CD4-positive, alpha-beta T cell treated with Interferon alpha-2 for 1 hour (primary cell): ENCODE measurements at places on chromosomes 3 and 15.

GRCh38 chr3:177795859-177796258, 598.6 kb upstream of the TBL1XR1 start:
- DNase-seq: no peak

- no peak for DNase-seq
Measured at GRCh38 chr3:98890965-98891910, 10.3 kb downstream of the DCBLD2 start.

DNA sequence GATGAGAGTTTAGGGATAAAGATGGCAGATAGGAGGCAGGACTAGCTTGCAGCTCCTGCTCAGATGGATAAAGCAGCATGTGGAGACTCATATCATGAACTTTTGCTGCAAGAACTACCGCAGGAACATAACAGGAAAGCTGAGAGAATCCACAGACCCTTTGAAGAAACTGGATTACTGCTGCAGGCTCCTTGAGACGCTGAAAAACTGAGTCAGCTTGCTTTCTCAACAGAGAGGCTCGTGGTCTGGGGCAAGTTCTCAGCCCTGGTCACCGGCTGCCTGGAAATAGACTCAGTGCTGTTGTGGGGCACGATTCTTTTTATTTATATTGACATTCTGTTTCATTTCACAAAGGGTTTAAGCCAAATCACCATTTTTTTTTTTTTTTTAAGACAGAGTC, 28.8 kb upstream of the TRIM59 start:
- no peak for DNase-seq

DNA sequence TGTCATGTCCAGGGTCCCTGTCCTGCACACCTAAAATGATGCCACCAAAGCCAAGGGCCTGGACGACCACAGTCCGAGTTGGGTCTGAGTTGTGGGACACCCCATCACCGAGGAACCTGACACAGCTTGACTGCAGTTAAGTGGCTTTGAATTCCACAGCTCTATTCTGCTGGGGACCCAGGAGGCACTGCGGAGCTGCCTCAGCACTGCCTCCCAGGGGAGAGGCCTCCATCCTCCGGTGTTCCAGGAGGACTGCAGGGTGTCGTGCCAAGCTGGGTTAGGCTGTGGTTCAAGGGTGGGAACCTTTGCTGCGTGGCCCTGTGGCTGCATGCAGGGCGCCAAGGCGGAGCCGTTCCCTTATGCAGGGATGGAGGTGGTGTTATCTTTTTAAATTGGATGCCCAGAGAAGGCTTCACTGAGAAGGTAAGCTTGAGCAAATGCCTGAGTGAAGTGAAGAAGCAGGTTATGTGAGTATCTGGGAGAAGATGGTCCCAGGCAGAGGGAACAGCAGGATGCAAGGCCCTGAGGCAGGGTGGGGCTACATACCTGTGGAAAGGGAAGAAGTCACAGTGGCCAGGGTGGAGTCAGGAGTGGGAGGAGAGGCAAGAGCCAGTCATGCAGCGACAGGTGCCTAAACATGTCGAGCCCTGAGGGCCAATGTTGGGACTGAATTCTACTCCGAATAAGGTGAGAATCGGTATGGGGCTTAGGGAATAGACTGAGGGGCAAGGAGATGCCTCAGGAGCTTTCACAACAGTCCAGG, 144.8 kb downstream of the TPRA1 start:
- DNase-seq: no peak

DNA sequence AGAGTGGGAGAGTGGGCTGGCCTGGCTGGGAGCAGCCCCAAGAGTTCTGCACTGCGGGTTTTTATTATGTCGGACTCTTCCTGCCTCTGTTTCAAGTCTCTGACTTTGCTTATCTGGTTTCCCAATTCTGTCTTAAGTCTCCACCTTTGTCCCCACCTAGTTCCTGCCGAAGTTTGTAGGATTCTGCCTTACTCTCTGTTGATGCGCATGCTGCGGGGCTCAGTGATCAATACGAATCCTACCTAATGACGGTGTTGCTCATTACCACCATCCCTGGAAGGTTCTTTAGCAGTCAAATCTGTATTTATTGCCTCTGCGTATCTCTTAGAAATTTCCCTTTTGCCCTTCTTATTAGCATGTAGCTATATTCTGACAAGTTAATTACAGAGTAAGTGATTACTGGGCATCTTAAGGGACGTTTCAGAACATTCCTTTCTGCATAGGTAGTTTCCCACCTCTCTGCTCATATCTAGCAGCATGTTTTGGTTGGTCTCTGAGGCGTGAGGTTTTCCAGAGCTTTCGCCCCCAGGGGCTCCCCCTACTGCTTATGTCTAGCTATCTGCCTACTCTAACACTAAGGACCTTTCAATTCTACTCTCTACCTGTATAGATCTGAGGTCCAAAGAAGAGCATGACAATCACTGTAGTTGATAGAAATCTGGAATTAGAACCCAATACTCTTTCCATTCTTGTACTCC, 236.0 kb upstream of the EIF1B start:
- DNase-seq: no peak

DNA sequence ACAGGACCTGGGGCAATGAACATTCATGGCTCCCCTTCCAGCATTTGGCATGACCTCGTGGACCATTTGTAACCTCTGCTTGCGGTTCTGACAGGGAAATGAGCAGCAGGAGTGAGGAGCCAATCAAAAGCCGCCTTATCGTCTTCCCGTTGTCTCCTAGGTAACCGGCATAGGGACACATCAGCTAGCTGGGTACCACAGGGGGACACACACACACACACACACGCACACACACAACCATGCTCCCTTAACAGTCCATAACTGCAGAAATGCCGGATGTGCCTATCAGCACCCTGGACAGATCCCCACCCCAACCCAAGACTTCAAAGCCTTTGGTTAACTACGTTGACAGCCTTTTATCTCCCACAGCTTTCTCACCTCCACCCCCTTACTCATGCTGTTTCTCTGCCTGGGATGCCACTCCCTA, 53.4 kb upstream of the CCDC174 start:
- DNase-seq: peak; percentile 39

DNA sequence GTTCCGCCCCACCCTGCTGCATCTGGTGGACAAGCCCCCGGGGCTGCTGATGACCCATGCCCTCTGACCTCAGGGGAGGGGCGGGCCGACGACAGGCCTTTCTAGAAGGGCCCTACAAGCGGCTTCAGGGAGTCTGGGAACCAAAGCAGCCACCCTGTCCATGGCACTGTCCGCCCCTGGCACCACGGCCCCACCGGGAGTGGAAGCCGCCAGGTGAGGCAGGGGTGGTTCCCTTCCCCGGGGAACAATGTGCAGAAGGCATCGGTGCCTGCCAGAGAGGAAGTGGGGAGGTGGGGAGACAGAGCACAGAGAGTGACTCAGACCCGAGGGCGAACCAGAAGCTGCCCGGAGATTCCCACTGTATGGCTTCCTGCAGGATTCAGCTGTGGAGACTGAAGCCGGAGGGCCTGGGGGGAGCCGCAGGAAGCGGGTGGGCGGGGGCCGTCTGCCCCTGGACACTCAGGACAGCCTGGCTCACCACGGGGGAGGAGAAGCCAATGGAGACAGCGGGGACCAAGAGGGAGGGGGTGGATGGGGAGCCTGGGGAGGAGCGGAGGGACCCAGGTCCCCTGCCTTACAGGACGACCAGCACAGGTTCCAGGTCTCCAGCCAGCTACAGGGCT, 134.0 kb downstream of the TPRA1 start:
- DNase-seq: no peak

GRCh38 chr3:40713795-40714194, 189.0 kb downstream of the ZNF621 start:
- peak; percentile 8 for DNase-seq

DNA sequence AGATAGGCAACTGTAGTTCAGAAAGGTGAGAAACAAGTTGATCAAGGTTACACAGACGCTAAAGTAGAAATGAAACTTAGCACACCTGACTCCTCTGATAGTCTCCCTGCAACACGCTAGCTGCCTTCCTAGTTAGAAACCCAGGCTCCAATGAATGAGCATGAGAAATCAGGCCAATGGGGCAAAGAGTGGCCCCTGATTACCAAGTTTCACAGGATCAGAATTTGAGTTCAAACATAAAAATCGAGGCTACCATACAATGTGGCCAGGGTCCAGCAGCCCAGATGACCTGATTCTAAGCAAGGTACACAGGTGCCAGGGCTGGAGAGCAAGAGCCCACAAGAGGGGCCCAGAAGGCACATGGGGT, 7.7 kb downstream of the PLD1 start:
- DNase-seq: no peak

- DNase-seq: no peak
Measured at GRCh38 chr3:134711284-134711683, 60.5 kb upstream of the KY start.

- no peak for DNase-seq
Measured at GRCh38 chr3:101996832-101997231, 147.5 kb downstream of the NFKBIZ start.

DNA sequence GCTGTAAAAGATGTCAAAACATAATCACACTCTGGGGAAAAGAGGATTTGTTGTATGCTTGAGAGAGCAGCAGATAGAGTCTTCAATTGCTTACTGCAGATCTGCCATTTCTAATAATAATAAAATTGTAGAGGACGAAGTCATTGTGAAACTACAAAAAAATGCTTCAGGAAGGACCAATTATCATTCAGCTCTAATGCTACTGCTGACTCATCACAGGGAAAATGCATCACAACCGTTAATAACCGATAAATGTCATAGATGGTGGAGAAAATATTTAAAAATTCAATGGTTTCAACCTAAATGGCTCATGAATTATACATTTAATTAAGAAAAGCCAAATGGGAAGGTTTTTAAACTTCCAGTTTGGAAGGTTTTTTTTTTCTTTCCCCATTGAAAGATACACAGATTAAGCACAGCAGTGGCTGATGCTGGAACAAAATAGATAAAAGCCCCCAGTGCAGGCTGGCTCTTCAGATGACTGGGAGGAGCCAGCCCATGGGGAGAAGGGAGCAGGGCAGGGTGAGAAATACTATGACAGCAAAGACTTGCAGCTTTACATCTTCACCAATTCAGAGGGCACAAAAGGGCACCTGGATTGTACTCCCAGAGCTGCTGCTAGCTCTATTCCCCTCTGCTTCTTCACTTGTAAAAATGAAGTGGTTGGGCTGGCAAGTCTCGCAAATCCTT, 196.1 kb downstream of the CNTN6 start:
- no peak for DNase-seq

DNA sequence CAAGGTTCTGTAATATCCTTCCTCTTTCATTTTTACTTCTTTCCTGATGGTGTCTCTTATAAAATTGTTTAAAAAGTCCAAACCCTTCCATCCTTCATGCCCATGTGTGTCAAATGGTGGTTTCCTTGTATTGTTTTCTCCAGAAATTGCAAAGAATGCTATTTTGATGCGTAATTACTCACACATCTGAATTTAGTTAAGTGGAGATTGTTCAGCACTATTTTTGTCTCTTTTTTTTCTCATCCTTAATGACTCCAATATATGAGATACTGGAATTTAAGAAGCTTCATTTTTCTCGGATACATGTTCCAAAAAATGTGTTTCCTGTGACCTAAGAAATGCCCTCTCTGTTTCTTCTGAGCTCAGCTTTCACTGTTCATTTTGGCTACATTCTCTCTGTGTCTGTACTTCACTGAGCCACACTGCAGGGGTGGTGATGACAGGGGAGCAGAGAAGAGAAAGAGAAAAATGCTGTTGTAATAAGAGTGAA, 799.8 kb downstream of the DIPK2A start:
- DNase-seq: no peak

DNA sequence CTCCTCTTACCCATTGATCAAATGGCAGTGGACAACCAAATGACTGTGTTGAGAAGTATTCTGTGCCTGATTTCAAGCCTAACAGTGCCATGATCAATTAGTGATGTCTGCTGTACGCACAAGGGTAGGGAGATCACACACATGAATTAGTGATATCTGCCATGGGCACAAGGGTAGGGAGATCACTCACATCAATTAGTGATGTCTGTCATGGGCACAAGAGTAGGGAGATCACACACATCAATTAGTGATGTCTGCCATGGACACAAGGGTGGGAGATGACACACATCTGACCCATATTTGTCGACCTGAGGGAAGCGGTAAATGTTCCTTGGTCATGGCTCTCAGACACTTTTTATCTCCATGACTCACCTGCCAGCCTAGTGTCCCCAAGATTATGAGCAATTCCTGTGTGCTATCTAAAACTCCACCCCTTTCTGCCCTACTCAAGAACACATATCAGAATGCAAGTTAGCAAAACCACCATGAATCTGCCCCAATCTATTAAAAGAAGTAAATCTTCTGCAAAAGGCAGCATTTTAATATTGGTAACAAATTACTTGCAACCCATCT, 165.0 kb downstream of the NTRK3 start:
- no peak for DNase-seq

- DNase-seq: no peak
Measured at GRCh38 chr3:34504366-34504765, 705.9 kb downstream of the PDCD6IP start.

DNA sequence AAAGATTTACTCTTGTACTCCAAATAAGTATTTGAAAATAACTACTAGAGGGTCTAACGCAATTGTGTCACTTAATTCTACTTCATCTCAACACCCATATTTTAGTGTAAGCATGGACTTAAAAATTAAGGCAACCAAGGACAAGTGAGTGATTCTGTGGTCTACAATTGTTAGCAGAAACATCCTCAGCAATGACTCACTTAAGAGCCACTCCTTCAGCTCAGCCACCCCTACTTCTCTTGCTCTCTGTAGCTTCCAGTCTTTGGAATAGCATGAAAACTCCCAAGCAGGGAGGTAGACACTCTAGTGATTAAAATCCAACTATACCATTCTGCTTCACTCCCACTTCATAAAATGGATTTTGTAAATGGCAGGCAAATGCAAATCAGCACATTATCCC, 116.0 kb upstream of the LRRN1 start:
- DNase-seq: no peak

GRCh38 chr3:113663761-113664160, 32.7 kb downstream of the USF3 start:
- no peak for DNase-seq

DNA sequence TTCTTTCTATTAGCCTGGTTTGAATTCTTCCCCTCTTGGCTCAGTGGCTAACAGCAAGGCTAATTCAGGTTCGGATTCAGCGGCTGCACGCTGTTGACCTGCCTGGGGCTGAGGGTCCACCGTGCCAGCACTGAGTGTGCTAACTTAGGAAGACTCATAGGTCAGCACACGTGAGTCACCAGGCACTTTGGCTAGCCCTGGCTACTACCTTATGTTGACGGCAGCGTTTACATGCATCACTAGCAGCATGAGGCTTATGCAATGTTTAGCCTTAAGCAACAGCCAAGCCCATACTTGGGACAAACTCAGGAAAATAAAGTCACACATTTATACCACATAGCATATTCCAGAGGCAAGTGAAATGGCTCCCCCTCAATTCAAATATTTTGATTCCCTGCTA, 137.7 kb downstream of the RAB11A start:
- DNase-seq: no peak

DNA sequence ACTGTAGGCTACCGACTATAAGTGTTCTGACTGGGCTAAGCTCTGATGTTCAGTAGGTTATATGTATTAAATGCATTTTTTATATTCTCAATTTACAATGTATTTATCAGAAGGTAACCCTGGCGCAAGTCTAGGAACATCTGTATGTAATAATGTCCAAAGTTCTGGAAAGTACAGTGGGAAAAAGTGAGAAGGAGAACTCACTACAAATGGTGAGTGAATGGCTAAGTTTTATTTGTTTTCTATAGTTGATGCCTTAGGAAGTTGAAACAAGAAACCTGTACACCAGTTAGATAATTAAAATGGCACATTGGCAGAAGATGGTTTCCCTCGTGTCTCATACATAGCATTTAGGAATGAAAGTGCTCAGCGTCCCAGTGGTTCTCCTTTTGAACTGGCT, 333.4 kb upstream of the THRB start:
- no peak for DNase-seq

- DNase-seq: no peak
Measured at GRCh38 chr3:171784387-171784786, 25.9 kb downstream of the PLD1 start.

- DNase-seq: no peak
Measured at GRCh38 chr3:124256156-124256555, 264.2 kb upstream of the ROPN1 start.
